Fibroblast of mammary gland (primary cell): ENCODE measurements at places on chromosomes 13 and 19.
A peak's percentile ranks its signal among the peaks of the same experiment; 100 is the strongest.

DNA sequence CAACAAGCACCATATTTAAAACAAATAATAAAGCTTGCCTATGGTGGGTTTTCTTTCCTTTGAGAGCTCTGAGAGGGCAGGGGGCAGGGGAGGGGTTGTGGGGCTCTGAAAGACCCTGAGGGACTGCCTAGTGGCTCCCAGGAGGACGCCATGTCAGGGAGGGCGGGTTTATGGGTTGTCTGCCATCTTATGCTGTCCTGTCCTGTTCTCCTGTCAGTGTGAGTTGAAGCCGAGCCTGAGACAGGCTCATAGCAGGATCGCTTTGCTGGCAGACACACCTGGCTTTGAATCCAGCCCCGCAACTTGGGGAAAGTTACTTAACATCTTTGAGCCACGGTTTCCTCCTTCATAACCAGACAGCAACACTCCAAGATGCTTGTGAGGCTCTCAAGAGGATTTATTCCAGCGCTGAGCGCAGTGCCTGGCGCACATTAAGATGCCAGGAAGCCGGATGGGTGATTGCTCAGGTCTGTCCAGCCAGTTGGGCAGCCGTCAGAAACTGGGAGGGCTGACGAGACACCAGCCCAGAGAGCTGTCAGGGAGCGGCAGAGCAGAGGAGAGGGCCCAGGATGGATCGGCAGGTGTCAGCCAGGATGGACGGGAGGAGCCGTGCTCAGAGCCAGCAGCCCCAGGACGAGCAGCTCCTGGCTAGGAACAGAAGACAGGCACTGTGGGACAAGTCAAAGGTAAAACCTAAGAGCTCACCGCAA, 36.8 kb upstream of the C1QTNF9 start:
- no peak for DNase-seq

DNA sequence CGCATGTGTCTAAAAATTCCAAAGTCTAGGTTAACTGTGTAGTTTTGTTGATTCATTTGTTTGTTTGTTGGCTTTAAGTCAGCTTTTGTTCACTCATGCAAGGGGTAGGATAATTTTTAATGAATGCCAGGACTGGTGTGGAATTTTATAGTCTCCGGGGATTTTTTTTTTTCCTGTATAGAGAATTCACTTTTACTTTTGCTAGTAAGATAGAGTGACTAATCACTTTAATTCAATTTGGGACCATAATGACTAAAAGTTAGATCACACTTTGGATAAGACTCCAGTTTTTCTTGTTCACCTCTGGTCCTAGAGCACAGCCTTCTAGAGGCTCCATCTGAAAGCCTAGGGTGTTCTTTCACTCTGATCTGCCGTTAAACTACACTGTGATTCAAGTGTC, 1690.0 kb downstream of the PCDH9 start:
- peak; percentile 78 for DNase-seq

- no peak for DNase-seq
These were observed 700.0 kb downstream of the PCDH9 start for GRCh38 chr13:66530158-66530557.

- DNase-seq: peak; percentile 40
These were observed 6.5 kb downstream of the TMEM255B start for GRCh38 chr13:113765564-113765910.

DNA sequence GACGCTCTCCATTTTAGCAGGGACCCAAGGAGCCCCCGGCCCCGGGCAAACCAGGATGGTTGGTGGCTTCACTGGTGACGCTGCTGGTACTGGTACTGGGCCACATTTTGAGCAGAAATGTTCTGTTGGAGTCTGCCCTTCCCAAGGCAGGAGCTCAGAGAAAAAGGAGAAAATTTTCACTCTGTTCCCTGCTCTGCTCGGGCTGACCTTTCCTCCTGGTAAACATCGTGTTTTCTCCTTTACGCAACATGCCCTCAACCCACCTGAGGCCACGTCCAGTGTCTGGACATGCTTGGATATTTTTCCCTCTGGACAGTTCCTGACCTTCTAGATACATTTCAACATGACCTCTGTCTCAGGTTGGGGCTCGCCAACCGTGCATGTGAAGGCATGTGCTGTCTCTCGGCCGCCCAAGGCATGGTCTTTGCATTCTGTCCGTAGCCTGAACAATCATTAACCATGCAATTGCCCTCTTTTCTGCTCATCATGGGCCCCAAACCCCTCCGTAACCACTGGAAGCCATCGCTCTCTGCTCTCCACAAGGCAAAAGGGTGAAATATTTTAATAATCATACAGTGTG, 115.2 kb upstream of the PEG3 start:
- no peak for DNase-seq
